ENCODE measurements at places on chromosomes 7 and 10. TPM values are rescaled to one million over a fixed set of nuclear protein-coding genes. Genes with fewer than 3 reads are reported as not detected.
A peak's percentile ranks its signal among the peaks of the same experiment; 100 is the strongest.

DNA sequence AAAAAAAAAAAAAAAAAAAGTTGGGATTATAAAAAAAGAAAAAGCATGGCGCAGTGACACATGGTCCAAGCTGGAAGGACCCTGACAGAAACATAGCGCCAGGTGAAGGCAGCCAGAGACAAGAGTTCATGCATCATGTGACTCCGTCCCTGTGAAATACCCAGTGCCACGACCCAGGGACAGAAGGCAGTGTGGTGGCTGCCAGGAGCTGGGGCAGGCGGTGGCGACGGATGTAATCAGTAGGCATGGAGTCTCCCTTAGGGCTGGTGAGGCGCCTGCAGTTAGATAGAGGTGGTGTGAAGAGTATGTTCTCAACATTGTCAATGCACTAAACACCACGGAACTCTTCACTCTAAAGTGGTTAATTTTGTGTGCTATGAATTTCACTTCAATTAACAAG lies 43.9 kb downstream of the STK32C start:
- H3K27ac ChIP-seq: no peak overlapping the region
- no peaks in the 10 kb centered on the region for H3K27me3 ChIP-seq
- H3K4me1 ChIP-seq: peaks cover 12% of the 10 kb centered on the region
- no peak overlapping the region for H3K4me3 ChIP-seq

GRCh38 chr10:102814873-102815661 lies 22.1 kb downstream of the CYP17A1 start:
- H3K27ac ChIP-seq: peak overlapping the region; percentile 80
- H3K4me1 ChIP-seq: peaks cover 73% of the 10 kb centered on the region

- DNase-seq: no peak
- H3K27me3 ChIP-seq: no peaks in the 10 kb centered on the region
- H3K36me3 ChIP-seq: no peaks in the 10 kb centered on the region
- no peak overlapping the region for H3K4me3 ChIP-seq
Observed at GRCh38 chr7:89605362-89605761, 548.9 kb upstream of the STEAP1 start.

GRCh38 chr10:132911786-132912097 lies 30.6 kb downstream of the CFAP46 start:
- no peaks in the 10 kb centered on the region for H3K27me3 ChIP-seq
- H3K4me3 ChIP-seq: no peak overlapping the region
- no peak overlapping the region for H3K27ac ChIP-seq
- H3K36me3 ChIP-seq: no peaks in the 10 kb centered on the region
- H3K4me1 ChIP-seq: no peaks in the 10 kb centered on the region

- H3K4me3 ChIP-seq: no peak overlapping the region
- no peak for DNase-seq
- H3K36me3 ChIP-seq: no peaks in the 10 kb centered on the region
- H3K27ac ChIP-seq: no peak overlapping the region
Observed at GRCh38 chr7:128443831-128444600, 11.7 kb upstream of the HILPDA start.

HOXA4 gene
- 0.42 TPM for total RNA-seq

- H3K4me3 ChIP-seq: no peak overlapping the region
- no peak for DNase-seq
- no peak overlapping the region for H3K27ac ChIP-seq
- no peaks in the 10 kb centered on the region for H3K36me3 ChIP-seq
- peaks cover 4% of the 10 kb centered on the region for H3K4me1 ChIP-seq
Observed at GRCh38 chr7:19121977-19122588, 4.6 kb upstream of the TWIST1 start.

- no peak overlapping the region for H3K4me3 ChIP-seq
- no peak overlapping the region for H3K27ac ChIP-seq
Observed at GRCh38 chr7:78514634-78515033, 716.1 kb downstream of the PHTF2 start.

RBM20 gene
- 1.6 TPM for total RNA-seq

ACSM6 gene
- total RNA-seq: 5.1 TPM

DNA sequence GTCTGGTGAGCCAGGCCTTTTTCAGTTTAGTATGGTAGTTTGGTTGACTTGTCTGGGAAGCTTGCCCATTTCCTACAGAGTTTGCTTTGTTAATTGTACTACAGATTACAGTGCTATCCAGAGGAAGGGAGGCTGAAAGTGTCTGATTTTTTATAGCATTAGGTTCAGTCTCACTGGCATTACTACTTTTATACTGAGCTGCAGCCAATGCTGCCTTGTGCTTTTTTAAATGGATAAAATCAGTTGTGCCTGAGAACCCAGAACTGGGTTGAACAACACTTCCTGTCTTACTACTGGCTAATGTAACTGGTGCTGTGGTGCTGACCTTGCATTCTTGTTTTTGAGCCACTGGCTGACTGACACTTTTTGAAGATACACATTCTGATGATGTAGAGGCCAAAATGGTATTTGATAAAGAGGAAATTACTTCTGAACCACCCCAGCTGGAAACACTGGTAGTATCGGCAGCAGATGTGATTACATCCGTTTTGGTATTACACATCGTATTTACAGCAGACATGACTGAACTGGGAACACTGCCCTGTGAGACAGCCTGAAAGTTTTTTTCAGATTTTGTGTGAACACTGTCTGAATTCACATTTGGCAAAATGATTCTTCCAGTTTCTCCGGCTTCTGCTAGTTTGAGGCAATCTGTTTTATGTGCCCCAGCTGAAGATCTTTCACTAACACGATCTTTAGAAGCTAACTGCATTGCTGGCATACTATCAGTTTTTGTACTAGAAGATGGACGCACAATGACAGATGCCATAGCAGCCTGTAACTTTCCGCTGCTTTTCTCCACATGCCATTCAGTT lies 74.1 kb downstream of the NRBF2 start:
- H3K4me1 ChIP-seq: no peaks in the 10 kb centered on the region
- DNase-seq: no peak
- H3K27ac ChIP-seq: peak overlapping the region; percentile 27
- peaks cover 14% of the 10 kb centered on the region for H3K36me3 ChIP-seq
- no peak overlapping the region for H3K4me3 ChIP-seq
- no peaks in the 10 kb centered on the region for H3K27me3 ChIP-seq

DNA sequence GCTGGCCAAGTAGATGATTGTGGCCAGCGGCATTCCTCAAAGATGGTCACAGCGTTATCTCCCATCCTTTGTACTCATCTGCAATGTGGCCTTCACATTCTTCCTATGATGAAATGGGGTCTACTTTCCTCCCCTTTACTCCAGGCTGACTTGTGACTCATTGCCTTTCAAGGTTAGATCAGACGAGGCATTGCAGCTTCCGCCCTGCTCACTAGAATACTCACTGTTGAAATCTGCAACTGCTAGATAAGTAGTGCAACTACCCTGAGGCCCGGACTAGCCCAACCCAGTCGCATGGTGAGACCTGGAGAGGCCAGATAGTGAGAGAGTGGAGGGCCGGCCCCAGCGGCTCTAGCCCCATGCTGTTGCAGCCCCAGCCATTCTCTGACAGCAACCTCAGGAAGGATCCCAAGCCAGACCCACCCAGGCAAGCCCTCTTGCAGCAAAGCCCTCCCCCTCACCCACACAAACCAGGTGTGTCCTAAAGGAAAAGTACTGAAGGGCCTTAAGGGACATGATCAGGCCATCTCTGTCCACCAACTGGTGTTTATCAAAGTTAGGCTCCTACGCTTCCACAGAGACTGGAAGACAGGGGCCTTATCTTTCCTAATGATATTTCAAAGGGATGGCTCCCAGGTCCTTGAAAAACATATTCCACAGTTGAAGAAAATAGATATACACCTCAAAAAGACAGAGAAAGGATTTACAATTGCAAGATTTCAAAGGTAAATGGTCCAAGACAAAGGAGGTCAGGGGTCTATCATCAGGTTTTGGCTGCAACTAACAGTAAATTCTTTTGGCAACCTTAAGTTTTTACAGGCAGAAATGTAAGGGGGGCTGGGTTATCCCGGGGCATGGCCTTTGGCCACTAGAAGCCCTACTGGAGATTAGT lies 107.2 kb upstream of the TRIM24 start:
- H3K4me1 ChIP-seq: no peaks in the 10 kb centered on the region
- DNase-seq: no peak
- H3K36me3 ChIP-seq: no peaks in the 10 kb centered on the region
- no peak overlapping the region for H3K4me3 ChIP-seq
- H3K27me3 ChIP-seq: no peaks in the 10 kb centered on the region

- H3K4me3 ChIP-seq: no peak overlapping the region
- no peak overlapping the region for H3K27ac ChIP-seq
- no peaks in the 10 kb centered on the region for H3K4me1 ChIP-seq
- H3K27me3 ChIP-seq: no peaks in the 10 kb centered on the region
- no peaks in the 10 kb centered on the region for H3K36me3 ChIP-seq
Observed at GRCh38 chr10:81866753-81867152, 8.2 kb upstream of the NRG3 start.

- H3K4me1 ChIP-seq: no peaks in the 10 kb centered on the region
- H3K27me3 ChIP-seq: no peaks in the 10 kb centered on the region
- H3K27ac ChIP-seq: no peak overlapping the region
Observed at GRCh38 chr7:114160925-114161324, 242.1 kb upstream of the PPP1R3A start.

- H3K4me1 ChIP-seq: no peaks in the 10 kb centered on the region
- H3K27me3 ChIP-seq: no peaks in the 10 kb centered on the region
- no peaks in the 10 kb centered on the region for H3K36me3 ChIP-seq
- no peak for DNase-seq
- H3K4me3 ChIP-seq: no peak overlapping the region
- no peak overlapping the region for H3K27ac ChIP-seq
Observed at GRCh38 chr7:139798221-139798620, 20.4 kb upstream of the HIPK2 start.

CFAP43 gene
- 0.52 TPM for total RNA-seq

- no peaks in the 10 kb centered on the region for H3K27me3 ChIP-seq
- no peak overlapping the region for H3K4me3 ChIP-seq
- no peaks in the 10 kb centered on the region for H3K36me3 ChIP-seq
- no peak for DNase-seq
- H3K27ac ChIP-seq: no peak overlapping the region
- H3K4me1 ChIP-seq: no peaks in the 10 kb centered on the region
Observed at GRCh38 chr7:107877731-107878382, 13.1 kb upstream of the DLD start.

DNA sequence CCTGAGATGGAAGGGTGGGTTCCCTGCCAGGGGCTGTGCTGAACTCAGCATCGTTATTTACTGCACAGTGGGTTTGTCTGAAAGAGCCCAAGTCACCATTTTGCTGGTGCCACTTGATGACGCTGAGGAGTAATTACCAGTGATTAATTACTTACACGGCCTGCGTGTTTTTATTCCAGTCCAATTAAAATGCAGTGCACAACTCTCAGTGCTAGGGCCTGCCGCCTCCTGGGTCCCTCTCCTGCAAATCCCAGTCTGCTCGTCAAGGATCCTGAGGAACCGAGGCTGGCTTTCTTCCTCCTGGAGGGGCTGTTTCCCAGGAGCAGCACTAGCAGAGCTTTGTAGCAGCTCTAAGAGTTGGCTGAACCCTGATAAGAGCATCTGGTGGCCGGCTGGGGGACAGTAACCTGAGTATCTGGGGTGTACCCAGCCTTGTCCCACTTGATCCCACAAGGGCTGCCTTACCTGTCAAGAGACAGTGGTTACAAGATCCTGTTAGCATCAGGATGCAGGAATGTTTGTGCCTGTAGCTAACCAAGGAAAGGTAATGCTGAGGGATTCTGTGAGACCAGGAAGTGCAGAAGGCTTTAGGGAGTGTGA lies 45.1 kb upstream of the LRRC4 start:
- no peak overlapping the region for H3K27ac ChIP-seq
- H3K36me3 ChIP-seq: peaks cover 19% of the 10 kb centered on the region
- H3K4me1 ChIP-seq: no peaks in the 10 kb centered on the region
- DNase-seq: no peak
- H3K4me3 ChIP-seq: no peak overlapping the region

- H3K27ac ChIP-seq: no peak overlapping the region
- H3K4me1 ChIP-seq: peaks cover 13% of the 10 kb centered on the region
- no peaks in the 10 kb centered on the region for H3K36me3 ChIP-seq
Observed at GRCh38 chr10:46050941-46051623, 5.0 kb upstream of the MSMB start.

DNA sequence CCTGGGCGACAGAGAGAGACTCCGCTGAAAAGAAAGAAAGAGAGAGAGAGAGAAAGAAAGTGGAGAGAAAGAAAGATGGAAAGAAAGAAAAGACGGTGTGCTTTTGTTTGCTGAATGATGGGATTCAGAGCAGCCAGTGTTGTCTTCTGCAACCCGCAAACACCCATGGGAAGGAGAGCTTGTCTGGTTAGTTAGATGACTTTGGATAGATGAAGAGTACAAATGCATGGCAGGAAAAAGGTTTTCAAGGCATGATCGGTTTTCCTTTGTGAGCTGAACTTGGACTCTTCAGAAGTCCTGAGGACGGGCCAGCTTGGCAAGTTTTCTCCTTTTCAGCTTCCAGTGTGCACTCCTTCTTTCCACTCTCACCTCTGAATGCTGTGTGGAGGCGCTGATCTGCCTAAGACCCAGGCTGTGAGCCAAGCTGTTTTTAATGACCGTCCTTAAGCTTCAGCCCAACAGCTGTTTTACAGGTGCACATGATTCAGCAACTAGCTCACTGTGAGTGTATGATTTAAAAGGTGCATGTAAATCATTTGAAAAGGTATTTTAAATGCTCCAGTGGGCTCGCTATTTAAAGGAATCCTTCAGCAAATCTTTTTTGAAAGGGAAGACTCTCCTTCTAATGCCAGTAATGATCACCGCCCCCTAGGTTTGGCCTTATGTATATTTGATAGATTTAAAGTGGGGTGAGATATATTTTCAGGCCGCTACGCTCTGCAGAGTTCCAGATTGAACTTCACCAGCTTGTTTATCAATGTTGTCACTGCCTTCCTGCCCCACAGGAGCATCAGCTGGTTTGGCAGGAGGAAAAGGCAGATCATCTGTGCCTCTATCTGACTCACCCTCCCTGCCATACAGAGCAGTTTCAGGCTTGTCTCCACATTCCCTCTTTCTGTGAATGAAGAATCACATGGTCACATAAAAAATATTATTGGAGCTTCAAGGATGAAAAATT lies 115.0 kb downstream of the PLXDC2 start:
- no peaks in the 10 kb centered on the region for H3K4me1 ChIP-seq
- peak overlapping the region; percentile 26 for H3K27ac ChIP-seq
- no peak overlapping the region for H3K4me3 ChIP-seq

DNA sequence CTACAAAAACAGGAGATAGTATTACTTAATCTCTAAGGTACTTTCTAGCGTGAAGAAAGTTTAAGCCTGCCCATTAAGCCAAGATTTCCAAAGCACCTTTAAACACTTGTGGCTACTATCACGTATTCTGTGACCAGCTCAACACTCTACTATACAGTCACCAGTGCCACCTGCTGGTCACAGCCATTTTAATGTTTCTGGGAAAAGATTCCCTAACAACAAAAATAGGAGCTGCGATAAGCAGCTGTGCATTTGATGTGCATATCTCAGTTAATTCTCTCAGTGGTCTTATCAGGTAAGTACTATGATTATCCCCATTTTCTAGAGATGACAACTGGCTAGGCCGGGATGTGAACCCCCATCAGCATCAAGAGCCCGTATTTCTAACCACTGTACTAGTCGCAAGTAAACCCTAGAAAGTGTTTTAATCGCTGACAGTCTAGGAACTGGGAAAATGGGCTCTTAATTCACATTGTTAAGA lies 860 bp downstream of the SEC31B start:
- no peak overlapping the region for H3K27ac ChIP-seq
- no peak overlapping the region for H3K4me3 ChIP-seq
- peaks cover 2% of the 10 kb centered on the region for H3K27me3 ChIP-seq
- H3K36me3 ChIP-seq: peaks cover 12% of the 10 kb centered on the region

TMEM270 gene
- total RNA-seq: 0.09 TPM

- no peaks in the 10 kb centered on the region for H3K27me3 ChIP-seq
- no peak for DNase-seq
- H3K4me1 ChIP-seq: peaks cover 6% of the 10 kb centered on the region
- no peaks in the 10 kb centered on the region for H3K36me3 ChIP-seq
Observed at GRCh38 chr10:27503498-27504006, 552 bp upstream of the RAB18 start.
